Renal cortical epithelial cell (primary cell): ENCODE measurements at places on chromosomes 4 and X. TPM values are rescaled to one million over a fixed set of nuclear protein-coding genes. Genes with fewer than 3 reads are reported as not detected.

The FRMPD3 gene
- total RNA-seq: 0.05 TPM in 1 of 2 replicates, not detected in the other

The GPR119 gene
- not detected in 2 replicates for total RNA-seq

The AP1AR gene
- total RNA-seq: 23.6 and 31.6 TPM in 2 replicates

The RS1 gene
- total RNA-seq: 0.05 and 0.17 TPM in 2 replicates

The RNF212 gene
- 0.52 and 8.8 TPM in 2 replicates for total RNA-seq
